ENCODE measurements at places on chromosomes 6 and 20.

GRCh38 chr20:42567409-42567808, 622.3 kb downstream of the PTPRT start:
- no peak for DNase-seq

GRCh38 chr6:18028332-18028731, 40.9 kb upstream of the KIF13A start:
- no peak for DNase-seq

- DNase-seq, result no peak
Measured at GRCh38 chr6:131910219-131910589, 41.0 kb downstream of the CCN2 start.

- DNase-seq, result no peak
Measured at GRCh38 chr6:162092816-162093502, 634.6 kb downstream of the PRKN start.
